Fibroblast of villous mesenchyme (primary cell): ENCODE measurements at places on chromosomes 3 and 15. TPM values are rescaled to one million over a fixed set of nuclear protein-coding genes. Genes with fewer than 3 reads are reported as not detected.

GRCh38 chr3:53744351-53744750 lies 101.9 kb downstream of the CHDH start:
- DNase-seq, result no peak

DNA sequence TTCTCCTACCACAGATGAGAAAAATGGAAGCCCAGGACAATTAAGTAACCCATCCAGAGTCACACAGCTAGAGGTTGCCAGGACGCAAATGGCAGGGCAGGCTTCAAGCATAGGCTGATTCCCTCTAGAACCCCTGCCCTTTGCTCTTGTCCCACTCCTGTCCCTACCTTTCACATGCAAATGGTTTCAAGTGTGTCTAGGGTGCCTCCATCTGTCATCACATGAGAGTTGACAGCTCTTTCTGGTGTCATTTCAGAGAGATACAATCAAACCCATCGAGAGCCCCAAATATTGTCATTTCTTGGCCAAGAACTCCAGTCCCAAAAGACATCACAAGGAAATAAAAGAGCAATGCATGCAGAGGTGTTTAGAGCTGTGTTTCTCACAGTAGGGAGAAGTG lies 23.7 kb downstream of the CCDC12 start:
- no peak for DNase-seq

CTXN2 gene
- total RNA-seq, result not detected in 2 replicates

RETNLB gene
- not detected in 2 replicates for total RNA-seq

DNA sequence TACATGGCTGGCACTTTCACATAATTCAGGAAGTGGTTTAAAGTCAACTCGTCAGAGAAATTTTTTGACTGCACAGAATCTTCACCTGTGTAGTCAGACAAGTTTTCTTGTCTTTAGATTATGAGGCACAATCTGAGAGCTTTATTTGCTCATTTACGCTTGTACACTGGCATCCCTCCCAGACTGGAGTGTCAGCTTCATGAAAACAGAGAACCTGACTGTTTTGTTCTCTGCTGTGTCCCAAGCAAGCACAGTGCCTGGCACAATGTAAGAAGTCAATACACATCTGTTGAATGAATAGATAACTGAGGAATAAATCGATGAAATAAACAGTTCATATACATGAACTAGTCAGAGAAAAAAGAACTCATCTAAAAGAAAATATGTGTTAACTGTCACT lies 846.1 kb upstream of the CFAP20DC start:
- no peak for DNase-seq

DNA sequence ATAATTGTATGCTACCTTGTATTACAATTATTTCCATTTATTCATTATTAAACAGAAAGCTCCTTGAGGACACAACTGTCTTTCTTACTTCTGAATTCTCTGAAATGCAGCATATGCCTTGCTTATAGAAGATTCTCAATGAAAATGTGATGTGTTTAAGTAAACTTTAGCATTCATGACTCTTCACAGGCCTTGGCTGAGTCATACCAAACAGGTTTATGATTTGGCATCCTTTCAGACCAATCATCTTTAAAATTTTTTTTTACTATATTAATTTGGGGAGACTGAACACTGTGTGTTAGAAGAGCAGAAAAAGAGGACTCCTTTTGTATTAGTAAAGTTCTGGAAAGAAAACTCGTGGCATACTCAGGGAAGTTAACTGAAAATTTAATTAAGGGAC lies 6.4 kb upstream of the GALK2 start:
- no peak for DNase-seq

DNA sequence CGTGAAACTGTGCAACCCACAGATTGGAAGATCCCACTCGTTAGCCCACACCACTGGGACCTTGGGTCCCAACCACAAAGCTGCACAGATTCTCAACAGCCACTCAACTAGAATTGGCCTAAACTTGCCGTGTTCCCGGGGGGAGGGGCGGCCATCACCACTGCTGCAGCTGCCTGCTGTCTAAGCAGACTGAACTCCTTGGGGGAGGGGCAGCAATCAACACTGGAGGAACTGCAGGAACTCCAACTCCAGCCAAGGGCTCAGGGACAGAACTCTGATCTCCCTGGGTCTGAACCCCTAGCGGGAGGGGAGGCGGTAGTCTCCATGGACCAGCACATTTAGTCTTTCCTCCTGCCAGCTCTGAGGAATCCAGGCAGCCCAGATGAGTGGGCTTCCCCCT lies 205.9 kb downstream of the RSL24D1 start:
- DNase-seq, result no peak

AGBL1 gene
- total RNA-seq, result not detected in 2 replicates

DNA sequence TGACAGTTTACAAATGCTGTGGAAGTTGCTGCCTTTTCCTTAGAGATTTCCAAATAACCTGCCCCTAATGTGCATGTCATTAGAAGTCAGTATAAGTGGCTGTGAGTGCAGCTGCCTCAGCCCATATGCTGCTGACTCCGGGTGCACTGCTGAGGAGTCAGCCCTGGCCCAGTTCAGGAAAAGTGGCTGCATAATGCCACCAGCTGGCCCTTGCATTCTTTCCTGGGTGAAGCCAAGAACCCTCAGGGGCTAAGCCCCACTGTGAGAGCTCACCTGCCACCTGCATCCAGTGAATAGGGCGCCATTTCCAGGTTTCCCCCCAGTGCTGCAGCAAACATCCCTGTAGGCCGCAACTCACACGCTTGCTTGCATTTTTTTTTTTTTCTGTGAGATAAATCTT lies 139.9 kb downstream of the TJP1 start:
- no peak for DNase-seq

DNA sequence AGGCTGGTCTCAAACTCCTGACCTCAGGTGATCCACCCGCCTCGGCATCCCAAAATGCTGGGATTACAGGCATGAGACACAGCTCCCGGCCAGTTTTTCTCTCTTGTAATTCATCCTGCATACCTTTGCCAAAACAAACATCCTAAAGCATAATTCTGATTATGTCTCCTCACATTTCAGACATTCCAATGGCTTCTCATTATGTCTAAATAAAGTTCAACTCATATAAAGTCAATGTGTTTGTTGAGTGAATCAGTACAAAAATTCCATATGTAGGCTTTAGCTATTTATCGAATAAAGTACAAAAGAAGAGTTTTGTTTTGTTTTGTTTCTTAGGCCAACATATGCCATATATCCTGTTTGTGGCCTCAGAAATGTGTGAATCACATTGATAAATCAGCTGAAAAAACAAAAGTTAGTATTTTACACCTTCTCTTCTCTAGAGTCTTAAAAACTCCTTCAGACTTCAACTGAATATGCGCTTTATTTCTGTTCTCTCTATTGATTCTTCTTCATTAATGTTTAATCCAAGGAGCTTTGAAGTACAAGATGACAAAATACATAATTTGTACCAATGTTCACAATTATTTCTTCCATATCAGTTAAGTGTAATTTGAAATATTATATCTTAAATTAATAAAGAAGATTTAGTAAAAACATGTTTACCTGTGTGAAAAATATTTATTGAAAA lies 165.8 kb downstream of the MECOM start:
- DNase-seq, result no peak

GRCh38 chr15:91887921-91888373 lies 34.4 kb downstream of the SLCO3A1 start:
- no peak for DNase-seq

BNC1 gene
- total RNA-seq, result 5.2 and 6.9 TPM in 2 replicates

CHRNA7 gene
- total RNA-seq, result not detected in 2 replicates

PTX3 gene
- 22.5 and 47.0 TPM in 2 replicates for total RNA-seq

DNA sequence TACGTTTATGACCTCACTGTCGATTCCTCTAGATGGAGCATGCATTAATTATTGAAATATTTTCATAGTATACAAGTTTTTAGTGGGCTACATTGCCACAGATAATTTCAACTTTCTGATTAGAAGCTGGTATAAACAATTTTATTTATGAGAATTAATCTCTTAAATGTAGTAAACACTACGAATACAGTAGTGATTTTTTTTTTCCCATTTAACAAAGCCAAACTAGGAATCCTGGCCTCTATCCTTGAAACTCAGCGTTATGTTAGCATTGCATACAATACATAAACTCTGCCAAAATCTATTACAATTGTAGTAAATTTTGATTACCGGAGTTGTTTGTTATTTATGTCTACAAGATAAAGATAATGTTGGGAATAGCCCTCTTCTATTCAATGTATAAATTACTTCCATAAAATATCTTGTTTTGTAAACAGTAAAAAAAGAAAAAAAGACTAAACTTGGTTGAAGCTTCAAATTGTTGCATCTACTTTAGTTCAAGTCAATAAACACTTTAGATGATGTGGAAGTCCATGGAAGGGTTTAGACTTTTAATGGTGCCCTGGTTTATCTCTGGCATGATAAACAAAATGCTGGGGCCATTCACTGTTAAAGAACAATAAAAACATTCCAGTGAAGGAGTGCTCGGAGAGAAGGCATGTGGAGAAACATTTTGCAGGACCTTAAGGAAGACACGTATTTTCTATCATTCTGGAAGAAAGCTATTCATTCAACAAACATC lies 77.3 kb upstream of the NR2F2 start:
- peak; percentile 59 for DNase-seq

- peak; percentile 85 for DNase-seq
Measured at GRCh38 chr3:114319453-114319852, 25.6 kb downstream of the TIGIT start.

DNA sequence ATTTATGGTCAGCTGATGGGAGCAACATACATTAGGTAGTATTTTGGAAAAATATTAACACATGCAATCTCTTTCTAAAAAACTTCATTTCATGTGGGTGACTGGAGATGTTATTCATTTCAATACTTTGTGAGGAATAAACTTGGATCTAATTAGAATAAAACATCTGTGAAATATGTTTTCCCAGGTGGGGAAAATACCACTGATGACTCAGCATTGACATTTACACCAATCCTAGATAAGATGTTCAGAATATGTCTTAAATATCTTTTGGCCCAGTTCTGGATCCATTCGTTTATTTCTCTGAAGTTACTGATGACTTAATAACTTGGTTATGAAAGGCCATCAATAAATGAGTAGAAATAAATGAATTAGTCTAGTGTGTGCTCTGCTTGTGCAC lies 247.6 kb downstream of the CHST2 start:
- no peak for DNase-seq

DNA sequence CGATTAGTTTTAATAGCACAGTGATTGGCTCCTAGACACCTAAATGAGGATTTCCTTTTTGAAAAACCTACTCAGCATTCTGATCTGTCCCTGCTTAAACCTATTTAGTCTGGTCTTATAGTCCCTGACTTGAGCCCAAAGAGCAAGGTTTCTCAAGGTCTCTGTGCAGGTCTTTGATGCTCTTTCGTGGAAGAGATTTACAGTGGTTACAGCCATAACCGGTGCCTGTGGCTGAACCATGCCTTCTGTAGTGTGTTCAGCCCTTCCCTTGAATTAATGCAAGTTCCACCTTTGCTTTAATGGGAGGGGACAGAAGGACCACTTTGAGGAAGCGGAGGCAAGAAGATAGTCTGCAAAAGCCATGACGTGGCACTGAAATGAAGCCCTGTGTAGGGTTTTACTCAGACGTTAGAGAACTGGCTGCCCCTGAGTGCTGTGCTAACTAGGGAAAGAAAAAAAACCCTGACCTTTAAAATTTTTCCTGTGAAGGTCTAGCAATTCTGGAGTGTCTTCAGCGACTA lies 43.0 kb downstream of the ZBTB38 start:
- DNase-seq, result peak; percentile 83

DNA sequence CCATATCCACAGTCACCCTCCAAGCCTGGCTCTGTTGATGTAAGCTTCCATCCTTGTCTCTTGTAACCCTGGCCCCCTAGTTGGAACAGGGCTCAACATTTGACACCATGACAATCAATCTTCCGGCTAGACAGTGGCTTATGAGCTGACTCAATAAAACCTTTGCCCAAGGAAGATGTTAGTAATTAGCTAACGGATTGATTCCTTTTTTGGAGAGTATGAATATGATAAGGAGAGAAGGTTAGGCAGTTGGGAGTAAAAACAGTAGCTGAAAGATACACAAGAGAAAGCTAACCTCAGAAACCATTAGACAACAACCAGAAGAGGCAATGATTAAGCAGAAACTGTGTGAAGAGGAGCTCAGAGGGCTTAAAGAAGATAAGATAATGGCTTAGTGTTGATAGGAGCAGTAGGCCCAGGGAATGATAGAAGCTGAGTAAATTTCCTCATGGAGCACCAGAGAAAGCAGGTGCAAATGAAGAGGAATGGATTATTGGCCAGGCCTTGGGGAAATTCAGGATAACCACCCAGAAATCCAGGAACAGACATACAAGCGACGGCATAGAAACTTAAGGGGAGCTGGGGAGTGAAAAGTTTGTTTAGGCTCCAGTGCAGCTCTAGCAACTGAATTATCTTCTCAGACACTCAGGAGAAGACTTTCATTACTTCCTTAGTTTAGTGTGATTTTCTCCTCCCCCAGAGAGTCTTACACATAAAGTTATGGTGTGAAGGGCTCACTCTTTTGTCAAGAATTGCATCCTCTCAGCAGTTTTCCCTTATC lies 7.8 kb upstream of the RFX7 start:
- DNase-seq, result peak; percentile 17

DNA sequence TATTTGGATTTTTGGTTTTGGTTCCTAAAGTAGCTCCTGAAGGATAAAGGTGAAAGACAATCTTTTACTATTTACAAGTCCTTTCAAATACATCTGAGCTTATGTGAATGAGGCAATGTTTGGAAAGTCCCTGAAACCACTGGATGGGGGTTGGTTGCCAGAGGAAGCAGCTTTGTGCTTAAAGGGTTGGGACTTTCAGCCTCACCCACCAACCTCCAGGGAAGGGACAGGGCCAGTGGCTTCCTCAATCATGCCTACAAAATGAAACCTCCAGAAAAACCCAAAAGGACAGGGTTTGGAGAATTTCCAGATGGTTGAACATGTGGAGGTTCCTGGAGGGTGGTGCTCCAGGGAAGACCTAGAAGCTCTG lies 20.9 kb upstream of the ABHD17C start:
- DNase-seq, result peak; percentile 67

DNA sequence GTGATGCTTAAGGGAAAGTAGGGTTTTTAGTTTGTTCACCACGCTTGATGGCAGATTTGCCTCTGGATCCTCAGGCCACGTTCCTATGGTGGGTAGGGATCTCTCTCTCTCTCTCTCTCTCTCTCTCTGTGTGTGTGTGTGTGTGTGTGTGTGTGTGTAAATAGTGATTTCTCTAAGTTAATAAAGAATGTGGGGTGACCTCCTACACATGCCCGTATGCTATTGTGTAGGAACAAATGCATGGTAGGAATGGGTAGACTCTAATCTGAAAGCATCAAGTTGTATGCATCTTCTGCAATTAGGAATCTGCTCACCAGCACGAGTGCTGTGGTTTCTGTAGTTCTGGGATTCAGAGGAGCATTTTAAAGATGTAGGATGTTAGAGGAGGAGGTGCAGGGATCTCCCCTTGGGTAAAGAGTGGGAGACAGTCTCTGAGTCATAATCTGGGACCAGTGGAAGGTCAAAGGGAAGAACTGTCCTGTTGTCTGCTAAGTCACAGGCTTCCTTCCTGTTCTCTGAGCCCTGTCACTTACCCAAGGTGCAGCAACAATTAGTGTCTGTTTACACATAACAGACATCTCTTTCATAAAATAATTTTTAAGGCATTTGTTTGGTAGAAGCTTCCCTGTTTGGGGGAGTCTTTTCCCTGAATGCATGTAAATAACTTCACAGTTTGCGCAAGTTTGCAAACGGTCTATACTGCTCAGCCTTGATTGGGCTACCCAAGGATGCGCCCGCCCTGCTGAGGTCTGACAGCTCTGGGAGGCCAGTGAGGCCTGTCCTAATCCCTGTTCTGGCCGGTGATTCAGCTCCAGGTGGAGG lies 139.8 kb downstream of the IGF1R start:
- DNase-seq, result peak; percentile 35

IL17RC gene
- 32.8 and 42.8 TPM in 2 replicates for total RNA-seq

GRCh38 chr3:195184716-195185421 lies 86.1 kb downstream of the XXYLT1 start:
- DNase-seq, result peak; percentile 69

- no peak for DNase-seq
Measured at GRCh38 chr15:54998661-54999060, 198.1 kb downstream of the RSL24D1 start.

GRCh38 chr3:188041193-188041592 lies 112.8 kb upstream of the LPP start:
- DNase-seq, result no peak
